Stimulated activated naive B cell treated with anti-CD40 and anti-IgM and Interleukin-4, amounts not matched to agents 10 μg/mL and 1 μg/mL and 100 μg/mL, for 72 hours (primary cell): ENCODE measurements at places on chromosomes 1 and 21.

DNA sequence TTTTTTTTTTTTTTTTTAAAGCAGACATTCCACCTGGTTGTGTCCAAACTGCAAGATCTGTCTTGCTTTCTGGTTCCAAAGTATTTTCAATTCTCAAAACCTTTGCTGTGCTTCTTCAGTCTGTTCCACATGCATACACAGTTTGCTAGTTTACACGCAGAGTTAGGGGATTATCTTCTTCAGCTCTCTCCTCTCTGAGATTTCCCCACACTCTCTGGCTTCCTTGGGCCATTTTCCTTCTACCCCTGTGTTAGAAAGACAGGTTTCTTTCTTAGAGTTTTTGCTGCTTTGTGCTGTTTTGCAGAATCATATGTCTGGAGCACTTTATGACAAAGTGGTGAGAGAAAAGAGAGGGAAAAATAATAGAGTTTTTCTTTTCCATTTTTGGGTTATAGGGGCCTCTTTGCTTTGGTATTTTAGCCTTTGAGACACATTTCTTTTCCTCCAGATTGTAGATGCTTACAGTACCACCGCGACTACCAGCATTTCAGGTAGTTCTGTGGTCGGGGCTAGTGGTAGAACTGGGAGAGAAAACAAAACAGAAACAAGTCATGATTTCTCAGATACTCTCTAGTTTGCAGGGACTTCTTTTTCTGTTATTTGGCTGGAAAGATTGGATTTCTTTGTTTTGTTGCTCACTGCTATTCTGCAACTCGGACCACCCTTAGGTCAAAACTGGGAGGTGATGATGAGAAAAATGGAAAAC, 66.3 kb downstream of the RABGAP1L start:
- DNase-seq: no peak

DNA sequence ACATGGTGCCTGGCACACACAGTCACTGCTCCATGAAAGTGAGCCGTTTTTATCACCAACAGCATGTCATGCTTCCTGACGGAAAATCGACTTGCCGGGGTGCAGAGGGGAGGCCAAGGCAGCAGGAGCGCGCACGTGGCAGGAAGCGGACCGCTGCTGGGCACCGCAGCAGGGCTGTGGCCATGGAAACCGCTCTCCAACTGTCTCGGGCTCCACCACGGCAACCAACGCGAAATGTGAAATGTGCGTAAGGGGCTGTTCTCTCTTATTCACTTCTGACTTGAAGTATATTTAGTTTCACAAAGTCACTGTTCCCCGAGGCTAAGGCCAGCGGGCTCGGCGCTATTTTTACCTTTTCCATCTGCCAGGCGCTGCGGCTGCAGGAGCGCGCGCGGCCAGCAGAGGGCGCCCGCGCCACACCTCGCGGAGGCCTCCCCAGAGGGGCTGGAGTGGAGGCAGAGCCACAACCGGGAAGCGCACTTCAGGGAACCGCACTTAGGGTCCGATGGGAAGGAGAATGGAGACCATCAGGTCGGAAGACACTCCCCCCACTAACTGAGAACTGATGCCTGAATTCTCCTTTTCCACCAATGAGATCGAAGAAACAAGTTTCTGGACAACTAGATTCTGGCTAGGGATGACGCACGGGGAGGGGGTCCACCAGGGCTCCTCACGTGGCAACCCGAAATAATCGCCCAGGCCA, 19.7 kb downstream of the RCC2 start:
- DNase-seq: peak; percentile 39

DNA sequence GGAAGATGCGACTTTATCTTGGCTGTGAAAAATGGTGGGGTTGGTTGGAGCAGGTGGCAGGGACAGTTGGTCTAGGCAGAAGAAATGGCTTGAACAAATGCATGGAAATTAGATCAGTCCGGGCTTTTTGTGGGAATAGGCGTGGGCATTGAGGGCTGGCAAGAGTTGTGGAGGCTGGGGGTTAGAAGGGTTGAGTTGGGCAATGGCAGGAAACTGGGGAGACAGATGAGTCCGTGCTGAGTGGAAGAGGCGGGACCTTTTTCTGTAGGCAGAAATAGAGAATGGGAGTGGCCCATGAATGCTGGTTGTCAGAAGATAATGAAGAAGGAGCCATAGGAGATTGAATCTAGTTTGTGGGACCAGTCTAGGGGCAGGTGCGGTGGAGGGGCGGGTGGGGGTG, 6.9 kb downstream of the PDPN start:
- DNase-seq: no peak

GRCh38 chr1:18722270-18722669, 91.6 kb downstream of the PAX7 start:
- DNase-seq: no peak

GRCh38 chr1:86992861-86993260, 78.4 kb downstream of the HS2ST1 start:
- no peak for DNase-seq

DNA sequence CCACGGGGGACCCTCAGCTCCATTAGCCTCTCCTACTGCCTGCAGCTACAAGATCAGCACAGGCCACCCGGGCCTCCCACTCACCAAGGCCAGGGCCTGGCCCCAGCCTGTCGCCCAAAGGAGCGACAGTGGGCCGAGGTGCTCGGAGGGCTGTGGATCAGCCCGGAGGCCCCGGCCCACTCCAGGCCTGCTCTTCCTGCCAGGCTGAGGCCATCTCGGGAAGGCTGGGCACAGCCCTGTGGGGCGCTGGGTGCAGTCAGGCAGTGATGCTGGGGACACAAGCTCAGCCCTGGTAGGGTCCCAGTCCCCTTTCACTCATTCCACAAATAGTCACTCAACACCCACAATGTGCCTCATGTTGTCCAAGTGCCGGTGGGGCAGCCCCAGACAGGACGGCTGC, 58.8 kb downstream of the CASZ1 start:
- no peak for DNase-seq

DNA sequence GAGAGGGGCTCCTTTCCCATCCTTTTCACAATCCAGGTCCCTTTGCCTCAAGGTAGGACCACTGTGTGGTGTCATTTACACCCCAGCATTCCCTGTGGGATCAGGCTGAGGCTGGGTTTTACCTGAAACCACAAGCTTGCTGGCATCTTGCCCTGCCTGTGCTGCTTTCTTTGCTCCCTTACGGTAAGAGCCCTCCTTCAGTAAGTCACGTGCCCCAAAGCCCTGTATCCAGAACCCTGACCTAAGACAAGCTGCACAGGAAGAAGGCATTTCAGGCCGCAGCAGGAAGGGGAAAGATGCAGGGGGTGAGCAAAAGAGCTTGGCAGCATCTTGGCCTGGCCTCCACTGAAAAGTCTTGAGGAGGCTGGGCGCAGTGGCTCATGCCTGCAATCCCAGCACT, 58.4 kb downstream of the KLHDC7A start:
- DNase-seq: no peak

DNA sequence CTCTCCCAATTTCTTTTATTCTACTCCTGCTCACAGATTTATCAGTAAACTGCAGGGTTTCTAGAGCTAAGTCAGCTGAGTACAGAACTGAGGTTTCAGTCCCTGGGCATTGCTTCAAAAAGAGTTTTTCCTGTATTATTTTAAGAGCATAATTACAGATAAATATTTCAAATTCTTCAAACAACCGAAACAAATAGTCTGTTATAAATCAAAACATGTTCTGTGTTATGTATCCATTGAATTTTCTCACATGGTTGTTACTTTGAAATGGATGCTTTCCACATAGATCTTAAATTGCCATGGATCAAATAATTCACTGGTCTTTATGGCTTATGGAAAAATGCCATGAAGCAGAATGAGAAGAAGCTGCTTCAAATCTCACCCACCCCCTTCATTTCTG, 64.5 kb downstream of the LRRC8C start:
- DNase-seq: no peak

GRCh38 chr1:185920602-185921001, 186.4 kb downstream of the HMCN1 start:
- DNase-seq: no peak

DNA sequence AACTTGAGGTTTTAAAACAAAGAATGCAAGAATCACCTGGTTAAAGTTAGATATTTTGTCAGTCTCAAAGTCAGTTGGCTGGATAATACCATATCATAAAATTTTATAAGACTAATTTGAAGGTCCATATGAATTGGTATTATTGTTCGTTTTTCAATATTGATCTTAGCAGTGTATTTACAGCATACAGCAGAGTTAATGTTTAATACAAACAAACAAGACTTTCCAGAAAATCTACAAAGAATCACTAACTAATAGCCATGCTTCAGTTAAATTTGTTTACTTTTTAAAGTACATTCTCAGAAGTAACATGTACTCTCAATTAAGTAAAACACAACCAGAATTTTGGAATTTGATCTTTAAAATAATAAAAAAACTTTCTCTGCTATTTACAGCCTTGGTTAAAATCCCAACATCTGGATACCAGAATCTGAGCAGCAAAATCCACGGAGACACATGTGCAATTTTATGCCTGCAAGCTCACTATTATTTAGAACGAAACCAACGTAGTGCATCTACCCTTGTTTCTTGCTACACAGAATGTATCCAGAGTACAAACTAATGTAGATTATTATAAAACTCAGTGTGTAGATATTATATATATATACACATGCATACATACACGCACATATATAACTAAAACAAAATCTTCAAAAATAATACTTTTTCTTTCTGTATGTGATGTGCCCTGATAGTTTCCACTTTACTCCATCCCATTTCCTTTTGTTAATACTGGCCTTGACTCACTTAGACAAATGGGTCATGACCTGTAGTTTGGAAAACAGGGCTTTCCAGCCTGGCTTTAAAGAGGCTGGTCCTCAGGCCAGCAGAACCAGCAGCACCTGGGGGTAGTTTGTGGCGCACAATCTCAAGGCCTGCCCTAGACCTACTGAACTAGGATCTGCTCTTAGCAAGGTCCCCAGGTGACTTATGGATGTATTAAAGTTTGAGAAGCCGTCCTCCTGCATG, 63.6 kb upstream of the ERG start:
- no peak for DNase-seq

DNA sequence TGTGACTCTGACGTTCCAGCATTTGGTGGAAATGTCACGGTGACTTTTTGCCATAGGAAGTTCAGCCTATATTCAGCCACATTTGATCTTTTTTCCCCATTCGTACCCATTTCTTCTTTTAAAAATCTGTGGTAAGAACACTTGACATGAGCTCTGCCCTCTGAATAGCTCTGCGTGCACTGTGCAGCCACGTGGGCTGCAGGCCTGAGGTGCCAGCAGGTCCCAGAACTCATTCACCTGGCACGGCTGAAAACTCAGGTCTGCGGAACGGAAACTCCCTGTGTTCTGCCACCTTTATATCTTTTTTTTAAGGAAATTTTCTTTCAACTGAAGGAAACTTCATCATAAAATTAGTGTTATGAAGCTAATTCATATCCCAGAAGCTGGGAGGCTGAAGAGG, 28.6 kb downstream of the CEP104 start:
- no peak for DNase-seq

DNA sequence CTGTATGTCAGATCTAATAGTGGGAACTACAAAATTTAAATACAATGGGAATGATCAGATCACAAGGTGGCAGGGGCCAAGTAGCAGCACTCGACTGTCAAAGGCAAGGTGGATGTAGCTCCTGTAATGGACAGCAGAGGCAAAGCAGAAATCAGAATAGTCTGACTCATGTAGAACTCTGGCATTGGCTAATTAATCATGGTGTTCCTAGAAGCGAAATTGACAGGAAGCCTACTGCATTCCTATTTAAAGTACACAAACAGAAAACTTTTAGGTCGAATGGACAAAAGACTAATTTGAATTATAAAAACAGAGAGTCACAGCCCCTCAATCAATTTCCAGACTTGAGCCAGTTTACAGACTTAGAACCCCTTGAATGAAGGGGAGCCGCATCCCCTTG, 17.4 kb upstream of the IL12RB2 start:
- no peak for DNase-seq

DNA sequence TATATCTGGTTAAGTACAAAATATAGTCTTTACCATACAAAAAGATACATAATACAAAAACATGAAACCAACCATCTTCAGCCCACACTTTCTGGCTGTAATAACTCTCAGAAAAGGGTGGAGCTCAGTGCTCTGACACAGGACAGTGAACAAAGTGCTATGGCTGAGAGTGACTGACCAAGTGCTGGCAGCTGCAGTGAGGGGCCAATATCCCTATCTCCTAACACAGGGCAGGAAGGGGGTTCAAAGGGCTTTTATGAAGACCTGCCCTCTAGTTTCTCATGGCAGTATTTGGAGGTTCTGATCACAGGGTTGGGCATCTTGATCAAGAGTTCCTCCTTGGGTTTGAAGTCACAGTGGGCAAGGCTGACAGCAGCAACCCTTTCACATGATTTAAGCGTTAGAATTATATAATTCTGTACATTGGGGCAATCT, 3.9 kb downstream of the TXNIP start:
- DNase-seq: no peak

- DNase-seq: no peak
These were observed 80.1 kb downstream of the SH3BGR start for GRCh38 chr21:39531840-39532239.

DNA sequence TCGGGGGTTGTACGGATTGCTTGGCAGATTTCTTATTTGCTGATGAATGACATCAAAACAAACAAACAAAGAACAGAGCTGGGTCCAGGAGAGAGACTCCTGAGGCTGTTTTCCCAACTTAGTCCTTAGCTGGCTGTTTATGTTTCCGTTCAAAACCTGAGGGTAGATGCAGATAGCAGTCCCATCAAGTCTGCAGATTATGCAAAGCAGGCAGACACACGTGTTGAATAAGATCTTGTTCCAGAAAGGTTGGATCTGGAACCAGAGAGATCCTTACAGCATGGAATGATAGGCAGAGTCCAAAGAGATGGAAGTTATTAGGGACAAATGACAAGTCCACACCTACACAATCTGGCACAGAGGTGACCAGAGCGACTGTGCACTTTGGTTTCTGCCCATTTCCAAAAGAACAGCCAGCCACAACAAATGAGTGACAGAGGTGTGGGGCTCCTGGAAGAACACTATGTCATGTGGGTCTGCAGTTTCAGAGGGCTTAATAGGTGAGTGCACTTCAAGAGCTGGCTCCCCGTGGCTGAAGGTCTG, 65.5 kb downstream of the MAN1C1 start:
- no peak for DNase-seq

DNA sequence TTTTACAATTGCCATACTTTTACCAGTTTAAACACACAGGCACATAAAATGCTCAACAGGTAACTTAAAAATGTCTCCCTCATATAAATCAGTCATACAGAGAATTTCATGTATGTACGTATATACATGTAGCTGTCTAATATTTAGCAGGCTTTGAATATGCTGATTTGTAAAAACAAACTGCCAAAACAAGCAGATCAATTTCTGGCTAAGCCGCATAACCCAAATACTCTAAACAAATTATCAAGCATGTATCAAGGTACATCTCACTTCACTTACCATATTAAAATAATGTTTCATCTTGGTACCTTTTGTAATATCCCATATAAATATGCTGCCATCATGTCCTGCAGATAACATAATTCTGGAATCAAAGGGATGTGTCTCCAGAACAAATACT, 43.8 kb downstream of the BRWD1 start:
- no peak for DNase-seq

DNA sequence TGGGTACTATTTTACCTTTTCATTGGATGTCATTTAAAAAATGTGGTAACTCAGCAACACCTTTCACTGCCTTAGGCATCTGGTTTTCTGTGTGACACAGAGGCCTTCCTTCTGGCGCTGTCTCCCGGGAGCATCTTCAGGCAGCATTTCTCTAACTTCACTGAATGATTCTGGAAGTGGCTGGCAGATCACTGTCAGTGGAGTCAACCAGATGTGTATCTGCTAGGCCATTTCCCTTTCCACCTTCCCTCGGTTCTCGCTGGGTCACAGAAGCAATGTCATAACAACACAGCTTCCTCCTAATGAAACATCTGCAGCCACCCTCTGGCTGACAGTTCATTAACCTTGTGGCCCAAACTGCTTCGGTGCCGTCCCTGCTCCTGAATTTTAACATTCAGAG, 137.8 kb downstream of the KIF26B start:
- no peak for DNase-seq
